A549 (cell line): ENCODE measurements at places on chromosomes 5 and 9.

DNA sequence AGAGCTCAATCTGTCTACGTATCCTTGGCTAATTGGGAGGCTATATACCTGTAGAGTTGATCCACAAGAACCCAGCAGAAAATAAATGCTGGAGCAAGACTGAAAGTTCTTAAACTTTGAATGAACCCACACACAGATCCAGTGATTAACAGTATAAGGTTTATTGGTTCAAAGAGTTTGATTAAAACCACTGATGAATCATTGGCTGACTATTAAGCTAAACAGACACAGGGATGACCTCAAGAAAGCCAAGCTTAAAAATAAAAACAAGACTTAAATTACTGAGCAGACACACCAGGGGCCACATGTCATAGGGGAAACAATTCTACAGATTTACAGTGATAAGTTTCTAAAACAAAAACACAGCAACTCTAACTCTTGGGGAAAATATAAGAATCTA is 163.6 kb downstream of the SPATA31D1 start:
- DNase-seq, result no peak

DNA sequence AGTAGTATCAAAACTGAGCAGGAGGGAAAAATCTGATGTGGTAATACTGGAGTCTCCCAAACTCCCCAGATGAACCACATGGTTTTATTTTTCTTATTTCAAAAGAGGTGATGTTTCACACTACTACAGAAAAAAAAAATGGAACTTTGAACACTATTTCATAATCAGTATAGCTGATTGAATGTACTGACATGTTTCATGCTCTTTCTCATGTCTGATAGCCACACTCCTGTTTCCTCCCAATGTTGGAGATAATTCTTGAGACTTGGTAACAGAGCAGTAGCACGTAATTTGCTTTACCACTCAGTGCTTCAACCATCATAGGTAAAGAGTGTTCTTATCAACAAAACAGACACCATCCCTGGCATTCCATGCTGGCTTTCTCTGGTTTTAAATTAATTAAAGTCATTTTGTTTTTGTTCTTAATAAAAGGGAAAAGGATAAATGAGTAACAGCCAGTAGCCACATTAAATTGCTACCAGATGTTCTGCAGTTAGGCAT is 85.2 kb downstream of the MUSK start:
- DNase-seq, result no peak

DNA sequence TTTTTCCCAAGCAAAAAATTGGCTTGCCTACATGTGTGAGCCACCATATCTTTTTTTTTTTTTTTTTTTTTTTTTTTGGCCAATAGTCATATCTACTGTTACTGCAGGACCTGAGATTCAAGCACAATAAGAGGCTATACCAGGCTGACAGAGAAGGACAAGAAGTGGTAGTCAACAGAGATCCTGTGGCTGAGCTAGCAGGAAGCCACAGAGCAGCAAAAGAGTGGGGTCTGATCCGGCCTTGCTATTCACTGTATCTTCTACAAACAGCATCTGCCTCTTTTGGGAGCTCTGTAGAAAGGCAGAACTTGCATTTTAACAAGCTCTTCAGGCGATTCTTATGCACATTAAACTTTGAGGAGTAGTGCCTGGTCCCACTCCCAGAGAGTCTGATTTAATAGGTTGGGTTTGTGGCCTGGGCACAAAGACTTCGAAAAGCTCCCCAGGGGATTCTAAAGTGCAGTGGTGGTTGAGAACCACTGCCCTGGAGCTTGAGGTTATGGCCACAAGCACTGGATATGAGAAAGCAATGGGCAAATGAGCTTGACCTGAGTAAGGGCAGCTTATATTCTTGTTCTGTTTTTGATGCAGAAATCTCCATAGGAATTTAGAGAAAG is 162.8 kb downstream of the PIK3R1 start:
- DNase-seq, result no peak

GRCh38 chr9:115494393-115494792 is 376.4 kb upstream of the TNC start:
- DNase-seq, result no peak

DNA sequence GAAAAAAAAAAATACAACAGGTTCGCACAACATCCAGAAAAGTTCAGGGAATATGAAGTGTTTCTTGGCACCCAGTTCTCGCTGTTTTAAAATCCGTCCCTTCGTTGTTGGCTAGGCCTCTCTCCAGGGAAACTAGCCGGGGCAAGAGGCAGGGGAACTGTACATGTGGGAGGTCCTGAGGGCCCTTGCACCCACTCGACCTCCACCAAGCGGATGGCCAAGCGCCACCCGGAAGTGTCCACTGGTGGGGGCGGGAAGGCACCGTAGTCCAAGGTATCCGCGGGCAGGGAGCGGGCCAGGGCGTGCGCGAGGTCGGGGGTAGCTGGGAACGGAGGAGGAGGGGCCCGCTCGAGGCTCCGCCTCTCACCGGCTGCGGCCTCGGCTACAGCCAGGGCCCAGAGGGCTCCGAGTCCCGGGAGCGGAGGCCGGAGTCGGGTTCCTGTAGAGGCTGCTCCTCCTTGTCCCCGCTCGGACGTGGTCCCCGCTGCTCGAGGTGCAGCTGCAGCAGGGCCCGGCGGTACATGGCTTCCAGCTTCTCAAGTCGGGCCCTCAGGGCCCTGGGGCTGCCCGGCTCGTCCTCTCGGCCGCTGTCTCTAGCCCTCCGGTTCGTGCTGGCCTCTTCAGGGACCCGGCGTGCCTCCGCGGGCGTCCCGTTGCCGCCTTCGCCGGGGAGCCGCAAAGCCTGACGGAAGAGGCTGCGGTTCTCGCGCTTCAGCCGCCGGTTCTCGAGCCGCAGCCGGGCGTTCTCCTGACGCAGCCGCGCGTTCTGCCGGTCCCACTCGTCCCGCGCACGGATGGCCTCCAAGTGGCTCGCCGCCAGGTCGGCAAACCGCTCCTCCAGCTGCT is 720 bp downstream of the TUSC1 start:
- peak; percentile 28 for DNase-seq

- DNase-seq, result no peak
These were observed 258.1 kb upstream of the IRX2 start for GRCh38 chr5:3009605-3010004.

- DNase-seq, result no peak
These were observed 1509.0 kb downstream of the MAT2B start for GRCh38 chr5:165014439-165014838.

DNA sequence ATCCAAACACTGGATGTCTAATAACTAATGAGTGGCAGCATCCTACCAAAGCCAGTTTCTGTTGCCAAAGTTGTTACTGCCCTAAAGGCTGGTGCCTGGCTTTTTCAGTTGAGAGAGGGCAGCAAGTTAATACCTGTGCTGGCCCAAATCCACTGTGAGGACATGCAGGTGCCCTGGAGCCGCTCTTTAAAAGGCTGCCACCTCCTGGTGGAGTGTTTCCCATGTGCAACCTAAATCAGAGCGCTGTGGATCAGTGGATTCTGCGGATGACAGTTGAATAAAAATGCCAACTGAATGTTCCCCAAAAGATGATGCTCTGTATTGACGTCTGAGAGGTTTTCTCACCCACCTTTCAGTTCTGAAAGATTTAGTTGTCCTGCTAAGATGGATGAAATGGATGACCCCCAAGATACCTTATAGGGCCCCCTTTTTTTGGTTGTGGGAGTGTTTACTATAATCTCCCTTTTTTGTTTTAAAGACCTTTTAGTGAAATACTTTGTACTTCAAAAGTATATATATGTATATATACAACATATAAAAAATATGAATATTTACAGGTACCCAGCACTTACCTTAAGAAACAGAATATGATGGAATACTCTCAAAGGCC is 146.4 kb downstream of the EGFLAM start:
- DNase-seq, result peak; percentile 10

DNA sequence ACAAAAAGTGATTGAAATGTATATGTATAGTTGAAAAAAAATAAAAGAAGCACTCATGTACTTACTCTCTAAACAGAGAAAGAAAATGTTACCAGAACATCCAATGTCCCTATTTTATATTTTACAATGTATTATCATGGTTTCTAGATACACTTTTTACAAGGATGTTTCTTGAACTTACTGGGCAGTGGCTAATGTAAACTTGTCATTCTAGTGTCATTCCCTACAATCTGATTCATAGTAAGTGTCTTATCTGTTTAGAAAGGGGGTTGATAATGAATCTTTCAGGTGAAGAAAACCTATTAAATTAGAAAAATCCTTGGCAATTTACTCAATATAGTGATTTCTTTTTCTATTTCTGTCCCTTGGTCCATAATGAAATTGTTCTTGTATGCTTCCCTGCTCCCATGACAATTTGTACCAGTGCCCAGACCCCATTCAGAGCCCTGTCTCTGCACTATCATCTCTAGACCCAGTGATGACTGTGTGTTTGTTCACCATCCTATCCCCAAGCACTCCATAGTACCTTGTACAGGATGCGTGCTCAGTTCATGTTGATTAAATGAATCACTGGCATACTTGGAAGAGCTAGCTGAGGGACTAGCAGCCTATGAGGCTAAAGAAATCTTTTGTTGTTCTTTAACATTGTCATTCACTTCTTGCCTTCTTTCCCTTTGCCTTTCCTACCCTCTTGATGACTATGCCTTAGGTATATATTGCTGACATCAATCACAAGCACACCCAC is 101.2 kb downstream of the HMHB1 start:
- peak; percentile 82 for DNase-seq

- no peak for DNase-seq
These were observed 44.9 kb upstream of the RAPGEF6 start for GRCh38 chr5:131679911-131680310.

DNA sequence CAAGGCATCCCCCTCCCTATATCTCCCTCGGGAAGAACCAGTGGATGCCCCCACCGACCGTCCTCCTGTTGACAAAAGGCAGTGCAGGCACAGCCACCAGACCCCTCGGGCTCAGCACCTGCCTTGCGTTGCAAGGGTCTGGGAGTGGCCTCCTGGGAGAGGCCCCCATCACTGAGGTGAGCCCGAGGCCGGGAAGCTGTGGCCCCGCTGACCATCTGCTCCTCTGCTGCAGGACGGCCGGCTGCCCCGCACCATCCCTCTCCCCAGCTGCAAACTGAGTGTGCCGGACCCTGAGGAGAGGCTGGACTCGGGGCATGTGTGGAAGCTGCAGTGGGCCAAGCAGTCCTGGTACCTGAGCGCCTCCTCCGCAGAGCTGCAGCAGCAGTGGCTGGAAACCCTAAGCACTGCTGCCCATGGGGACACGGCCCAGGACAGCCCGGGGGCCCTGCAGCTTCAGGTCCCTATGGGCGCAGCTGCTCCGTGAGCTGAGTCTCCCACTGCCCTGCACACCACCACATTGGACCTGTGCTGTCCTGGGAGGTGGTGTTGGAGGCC is 23.3 kb upstream of the SUSD3 start:
- DNase-seq, result no peak

DNA sequence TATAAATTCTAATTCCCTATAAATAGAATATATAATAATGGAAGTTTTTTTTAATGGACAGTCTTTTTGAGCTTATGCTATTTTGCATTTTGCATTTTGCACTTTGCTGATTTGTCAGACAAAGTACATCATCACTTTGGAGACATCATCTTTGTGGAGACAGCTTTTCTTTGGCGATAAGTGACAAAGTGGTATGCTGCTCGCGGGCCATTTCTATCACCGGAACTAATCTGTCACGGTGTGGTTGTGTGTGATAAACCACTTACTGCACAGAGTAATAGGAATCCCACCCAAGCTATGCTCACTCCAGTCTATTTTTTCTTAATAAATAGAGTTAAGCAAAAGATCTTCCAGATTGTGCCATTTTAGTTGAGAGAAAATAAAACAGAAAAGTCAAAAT is 133.1 kb downstream of the MACIR start:
- DNase-seq, result no peak

GRCh38 chr5:181187500-181188213 is 17.3 kb downstream of the TRIM7 start:
- DNase-seq, result no peak

GRCh38 chr9:16726718-16727451 is 143.6 kb downstream of the BNC2 start:
- peak; percentile 84 for DNase-seq

DNA sequence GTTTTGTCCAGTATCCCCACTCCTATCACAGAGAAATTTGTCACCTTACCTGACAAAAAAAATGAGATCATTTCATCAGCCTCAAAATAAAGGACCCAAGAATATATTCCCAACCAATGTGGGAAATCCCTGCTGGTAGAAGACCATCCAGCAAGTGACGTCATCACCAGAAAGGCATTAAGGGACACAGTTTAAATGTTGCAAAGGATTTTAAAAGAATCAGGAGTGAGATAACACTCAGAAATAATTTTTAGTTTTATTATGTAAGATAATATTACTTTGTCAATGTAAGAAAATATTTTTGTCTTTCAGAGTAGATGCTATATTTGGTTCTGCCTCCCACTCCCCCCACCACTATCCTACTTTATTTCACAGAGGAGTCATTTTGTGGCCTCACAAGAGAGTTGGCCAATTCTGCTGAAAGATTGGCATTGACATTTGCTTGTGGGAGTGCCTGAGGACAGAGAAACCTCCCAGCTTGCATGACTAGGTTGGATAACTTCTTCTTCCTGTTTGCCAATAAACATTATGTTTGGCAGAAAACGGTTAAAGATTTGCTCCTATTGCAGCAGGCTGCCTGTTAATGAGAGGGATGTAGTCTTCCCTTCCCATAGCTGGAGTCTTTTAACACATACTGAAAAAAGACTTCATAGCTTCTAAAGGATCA is 288.6 kb upstream of the DAB2 start:
- peak; percentile 78 for DNase-seq

GRCh38 chr5:69512740-69513260 is 20.2 kb downstream of the OCLN start:
- no peak for DNase-seq

DNA sequence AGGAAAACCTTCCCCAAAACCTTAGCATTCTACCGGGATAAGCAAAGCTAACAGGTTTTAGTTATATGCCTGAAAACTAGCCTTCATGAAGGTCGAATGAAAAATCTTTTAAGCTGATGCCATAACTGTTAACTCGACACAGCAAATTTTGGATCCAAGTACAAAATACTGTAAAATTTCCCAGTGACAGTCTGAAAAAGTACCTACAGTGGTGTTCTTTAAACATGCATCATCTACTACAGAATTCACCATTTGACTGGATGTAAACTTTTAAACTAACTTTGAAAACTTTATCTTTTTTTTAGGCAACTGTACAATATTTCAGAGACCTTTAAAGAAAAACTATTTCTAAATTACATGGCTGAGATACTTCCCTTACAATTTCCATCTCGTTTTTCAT is 791 bp downstream of the RAPGEF6 start:
- DNase-seq, result no peak

DNA sequence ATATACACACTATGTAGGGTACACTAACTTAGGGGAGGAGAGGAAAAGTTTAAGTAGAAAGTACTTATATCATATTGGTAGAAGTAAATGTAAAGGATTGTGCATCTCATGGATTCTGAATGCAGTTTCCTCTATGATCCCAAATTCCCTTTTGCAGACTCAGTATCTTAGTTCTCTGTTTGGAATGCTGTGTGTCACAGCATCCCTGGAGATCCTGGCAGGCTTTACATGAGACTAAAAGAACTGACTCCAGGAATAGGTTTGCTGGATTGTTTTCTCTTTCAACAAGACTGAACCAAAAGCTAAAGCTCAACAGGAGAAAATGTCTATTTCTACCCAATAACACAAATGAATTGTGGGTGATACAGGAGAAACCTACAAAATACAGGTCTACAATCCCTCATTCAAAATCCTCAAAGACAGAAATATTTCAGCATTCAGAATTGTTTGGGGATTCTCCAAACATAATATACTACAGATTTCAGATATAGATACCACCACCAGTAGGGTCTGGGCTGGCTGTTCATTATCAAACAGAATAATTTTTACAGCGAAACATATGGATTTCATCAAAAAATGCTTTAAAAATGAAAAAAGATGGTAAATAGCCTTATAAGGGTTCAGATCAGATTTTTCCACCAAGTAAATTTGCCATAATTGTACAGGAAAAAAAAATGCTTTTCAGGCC is 324.7 kb upstream of the GRAMD2B start:
- DNase-seq, result no peak
